ENCODE measurements at places on chromosomes 11 and 22.

GRCh38 chr22:37848587-37849088 lies 581 bp upstream of the EIF3L start:
- DNase-seq = no peak

- no peak for DNase-seq
Observed at GRCh38 chr22:48105259-48105658, 1342.8 kb downstream of the TBC1D22A start.

DNA sequence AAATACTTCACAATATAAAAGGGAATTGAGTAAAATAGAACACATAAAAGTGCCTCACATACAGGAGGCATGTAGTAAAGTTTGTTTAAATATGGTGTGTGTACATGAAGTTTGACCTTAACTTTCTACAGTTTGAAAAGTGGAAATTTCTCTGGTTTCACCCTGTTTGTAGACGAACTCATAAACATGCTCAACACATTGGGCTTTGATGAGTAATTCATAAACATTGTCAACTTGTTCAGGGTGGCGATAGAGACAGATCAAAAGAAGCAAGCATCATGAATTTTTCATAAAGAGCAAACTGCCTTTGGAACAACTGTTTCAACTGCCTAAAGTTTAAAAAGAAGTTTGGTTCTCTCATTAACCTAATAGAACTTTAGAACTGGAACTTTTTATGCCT lies 9.1 kb downstream of the SLN start:
- no peak for DNase-seq

DNA sequence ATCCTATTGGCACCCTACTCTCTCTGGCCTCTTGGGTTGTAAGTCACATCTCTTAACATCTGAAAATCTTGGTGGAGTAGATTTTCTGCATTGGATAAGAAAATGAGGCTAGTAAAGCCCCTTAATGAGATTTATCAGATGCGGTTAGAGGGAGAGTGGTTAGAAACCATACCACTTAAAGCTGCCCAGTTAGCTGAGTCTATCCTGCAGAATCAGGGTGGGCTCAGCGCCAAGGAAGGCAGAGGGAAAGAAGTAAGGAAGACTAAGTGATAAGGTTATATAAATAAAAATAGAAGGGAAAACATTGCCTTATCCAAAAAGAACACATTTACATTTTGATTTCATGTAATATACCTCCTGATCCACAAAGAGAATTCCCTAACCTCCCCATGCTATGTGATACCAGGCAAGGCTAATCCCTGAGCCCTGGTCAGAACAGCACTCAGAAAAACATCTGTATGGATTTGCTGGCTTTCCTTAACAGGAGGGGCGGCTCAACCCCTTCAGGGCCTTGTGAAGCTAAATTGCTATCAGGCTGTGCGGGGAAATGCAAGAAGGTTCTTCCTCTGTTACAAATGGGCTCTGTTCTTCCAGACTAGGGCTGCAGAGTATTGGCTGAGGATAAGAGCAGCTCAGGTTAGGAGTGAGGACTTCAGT lies 101.7 kb downstream of the SNX19 start:
- no peak for DNase-seq

- no peak for DNase-seq
Observed at GRCh38 chr11:78400116-78400515, 17.5 kb downstream of the GAB2 start.

GRCh38 chr11:107605061-107606006 lies 14.4 kb downstream of the ELMOD1 start:
- no peak for DNase-seq

- DNase-seq = no peak
Observed at GRCh38 chr22:21823740-21824444, 43.6 kb downstream of the MAPK1 start.

- no peak for DNase-seq
Observed at GRCh38 chr11:72338741-72339140, 94.8 kb upstream of the PHOX2A start.

DNA sequence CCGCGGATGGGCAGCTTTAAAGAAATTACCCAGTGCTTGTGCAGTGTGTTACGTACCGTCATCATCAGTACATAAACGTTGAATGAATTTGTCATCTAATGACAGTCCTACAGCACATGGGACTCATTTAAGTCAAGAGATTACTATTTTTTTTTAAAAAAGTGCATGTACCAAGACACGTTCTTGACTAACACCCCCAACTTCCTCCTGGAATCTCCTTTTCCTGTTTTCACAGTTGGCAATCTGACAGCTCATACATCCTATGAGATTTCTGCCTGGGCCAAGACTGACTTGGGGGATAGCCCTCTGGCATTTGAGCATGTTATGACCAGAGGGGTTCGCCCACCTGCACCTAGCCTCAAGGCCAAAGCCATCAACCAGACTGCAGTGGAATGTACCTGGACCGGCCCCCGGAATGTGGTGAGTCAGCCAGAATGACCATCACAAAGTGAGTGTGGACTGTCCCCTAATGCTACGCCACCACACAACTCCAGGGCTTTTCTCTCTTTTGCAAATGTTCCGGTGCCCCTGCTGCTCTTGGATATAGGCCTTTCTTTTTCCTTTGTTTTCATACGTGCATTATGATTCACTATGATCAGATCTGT lies 162.0 kb upstream of the SORL1-AS1 start:
- DNase-seq = no peak

DNA sequence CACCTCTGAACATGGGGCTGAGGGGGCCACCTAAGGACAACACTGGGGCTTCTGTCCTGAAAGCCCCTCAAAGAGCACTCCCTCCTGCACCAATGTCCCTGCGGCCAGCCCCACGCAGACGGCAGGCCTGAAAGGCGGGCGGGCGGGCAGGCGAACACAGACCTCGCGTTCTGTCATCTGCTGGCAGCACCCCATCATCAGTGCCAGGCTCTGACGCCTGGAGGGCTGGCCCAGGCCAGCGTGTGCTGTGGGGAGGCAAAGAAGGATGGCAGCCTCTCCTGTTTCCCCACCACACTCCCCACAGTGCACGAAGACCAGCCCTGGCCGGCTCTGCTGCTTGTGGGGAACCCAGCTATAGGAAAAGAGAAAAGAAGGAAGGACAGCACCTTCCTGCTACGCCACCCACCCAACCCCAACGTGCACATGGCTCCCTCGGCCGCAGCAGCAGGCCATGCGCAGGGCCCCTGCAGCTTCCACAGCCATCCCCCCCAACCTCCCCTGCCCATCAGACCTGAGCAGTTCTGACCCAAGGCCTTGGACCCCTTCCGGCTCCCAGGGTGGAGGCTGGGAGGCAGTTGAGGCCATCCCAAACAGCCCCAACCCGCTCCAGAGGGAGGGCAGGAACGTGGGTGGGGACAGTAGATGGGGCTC lies 3.5 kb downstream of the SBF1 start:
- no peak for DNase-seq

DNA sequence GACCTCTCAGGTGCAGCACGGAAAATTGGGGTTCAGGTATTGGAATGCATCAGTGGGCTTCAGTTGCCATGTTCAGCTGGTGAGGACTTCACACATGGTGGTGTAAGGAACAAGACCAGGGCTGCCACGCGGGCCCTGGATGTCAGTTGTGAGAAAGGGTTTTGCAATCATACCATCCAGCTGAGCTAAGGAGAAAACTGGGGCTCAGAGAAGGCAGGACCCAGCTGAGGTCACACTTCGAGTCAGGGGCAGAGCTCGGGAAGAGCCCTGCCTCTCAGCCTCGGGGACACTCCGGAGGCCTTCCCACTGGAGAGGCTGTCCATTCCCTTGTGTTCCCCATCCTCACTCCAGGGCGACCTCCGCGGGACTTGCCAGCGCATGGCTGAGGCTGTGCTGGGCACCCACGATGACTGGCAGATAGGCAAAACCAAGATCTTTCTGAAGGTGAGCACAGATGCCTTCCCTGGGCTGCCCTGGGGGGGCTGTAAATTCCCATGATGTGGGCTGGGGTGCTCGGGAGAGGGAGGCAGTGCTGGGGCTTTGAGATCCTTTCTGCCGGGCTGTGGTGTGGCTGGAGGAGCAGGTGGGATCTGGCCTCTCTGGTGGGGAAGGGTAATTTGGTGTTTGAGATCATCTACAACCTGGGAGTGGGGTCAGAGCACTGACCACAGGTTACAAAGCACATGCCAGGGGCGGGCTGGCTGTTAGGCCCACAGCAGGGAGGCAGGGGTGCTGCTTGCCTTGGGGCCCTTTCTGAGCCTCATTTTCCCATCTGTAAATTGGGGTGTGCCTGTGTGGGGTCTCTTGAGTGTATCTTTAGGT lies 47.2 kb downstream of the MYO7A start:
- no peak for DNase-seq

DNA sequence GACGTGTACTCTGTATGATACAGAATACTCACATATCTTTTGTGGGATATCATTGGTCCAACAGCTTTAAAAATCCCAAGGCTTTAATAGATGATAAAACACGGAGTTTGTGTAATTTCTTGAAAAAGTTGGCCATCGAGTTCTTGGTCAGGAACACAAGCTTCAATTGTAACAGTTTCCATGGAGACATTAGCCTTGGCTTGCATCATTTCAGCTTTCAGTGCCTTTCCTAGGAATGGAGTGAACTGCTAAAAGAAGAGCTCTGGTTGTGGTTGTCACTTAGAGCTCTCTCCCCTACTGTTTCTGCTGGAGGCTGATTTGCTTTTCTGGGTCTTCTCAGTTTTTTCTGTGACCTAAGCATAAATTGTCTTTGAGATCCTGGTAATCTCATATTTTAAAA lies 14.2 kb downstream of the BMAL1 start:
- DNase-seq = no peak

- DNase-seq = no peak
Observed at GRCh38 chr11:11344045-11344444, 9.0 kb downstream of the CSNK2A3 start.

DNA sequence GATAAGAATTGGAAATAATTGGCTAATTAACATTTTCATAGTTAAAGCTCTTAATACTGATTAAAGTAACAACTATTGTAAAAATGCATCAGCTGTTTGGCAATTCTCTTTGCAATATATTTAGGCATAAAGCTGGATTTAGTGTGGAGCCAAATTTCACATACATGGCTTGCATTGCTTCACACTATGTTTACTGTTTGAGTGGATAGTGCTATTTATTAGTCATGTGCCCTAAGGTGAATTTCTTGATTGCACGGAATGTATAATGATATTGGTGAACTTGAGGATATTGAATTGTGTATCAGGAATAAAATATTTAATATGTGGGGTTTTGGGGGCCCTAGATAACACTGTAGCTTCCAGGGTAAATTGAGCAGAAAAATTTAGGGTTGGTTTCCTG lies 100.9 kb downstream of the AASDHPPT start:
- no peak for DNase-seq

- no peak for DNase-seq
Observed at GRCh38 chr11:113698515-113698914, 7.6 kb downstream of the TMPRSS5 start.

DNA sequence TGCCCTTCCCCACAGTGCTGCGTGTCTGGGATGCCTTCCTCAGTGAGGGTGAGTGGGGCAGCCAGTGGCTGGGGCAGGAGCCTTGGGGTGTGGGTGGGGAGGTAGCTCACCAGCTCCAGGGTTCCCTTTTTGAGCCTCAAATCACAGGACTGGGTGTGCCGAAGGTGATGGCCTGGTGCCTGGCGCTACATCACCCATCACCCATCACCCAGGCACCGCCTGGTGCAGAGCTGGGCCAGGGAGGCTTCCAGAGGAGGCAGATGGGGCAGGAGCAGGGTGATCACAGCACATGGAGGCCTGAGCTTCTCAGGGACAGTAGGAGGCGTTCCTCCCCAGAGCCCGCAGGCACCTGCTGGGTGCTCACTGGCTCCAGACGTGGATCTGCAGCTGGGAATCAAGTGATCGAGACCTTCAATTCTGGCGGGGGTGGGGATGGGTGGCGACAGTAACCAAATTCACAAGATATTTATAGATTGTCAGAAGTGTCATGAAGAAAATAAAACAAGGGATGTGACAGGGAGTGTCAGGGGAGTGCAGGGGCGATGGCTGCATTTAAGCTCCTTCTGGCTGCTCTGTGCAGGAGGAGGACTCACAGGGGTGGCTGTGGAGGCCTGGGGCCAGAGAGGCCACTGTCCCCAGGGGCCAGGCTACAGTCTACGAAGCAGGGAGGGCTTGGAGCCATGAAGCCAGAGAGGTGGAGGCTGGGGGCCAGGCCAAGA lies 3.2 kb downstream of the TBC1D10C start:
- no peak for DNase-seq

DNA sequence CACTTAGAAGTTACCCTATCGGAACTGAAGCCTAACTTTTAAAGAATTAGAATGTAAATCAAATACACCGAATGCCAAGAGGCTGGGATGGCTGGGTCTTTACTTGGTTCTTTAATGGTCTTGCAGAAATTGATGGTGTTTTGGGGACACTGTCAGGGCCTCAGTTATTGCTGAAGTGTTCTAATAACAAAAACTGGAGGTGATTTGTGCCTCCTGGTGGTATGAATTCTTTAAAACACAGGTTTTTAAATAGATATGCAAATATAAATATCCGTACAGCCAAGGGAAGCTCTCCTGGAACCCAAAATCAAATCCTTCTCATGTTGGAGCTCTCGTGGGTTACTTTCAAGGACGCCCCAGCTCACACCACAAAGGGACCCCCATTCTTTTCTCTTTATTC lies 19.3 kb upstream of the TMPRSS5 start:
- no peak for DNase-seq

GRCh38 chr11:123702139-123702538 lies 39.3 kb downstream of the ZNF202 start:
- DNase-seq = no peak

GRCh38 chr11:28393348-28393747 lies 285.2 kb downstream of the METTL15 start:
- no peak for DNase-seq
